ENCODE measurements at places on chromosomes 1 and 21.
A peak's percentile ranks its signal among the peaks of the same experiment; 100 is the strongest.

DNA sequence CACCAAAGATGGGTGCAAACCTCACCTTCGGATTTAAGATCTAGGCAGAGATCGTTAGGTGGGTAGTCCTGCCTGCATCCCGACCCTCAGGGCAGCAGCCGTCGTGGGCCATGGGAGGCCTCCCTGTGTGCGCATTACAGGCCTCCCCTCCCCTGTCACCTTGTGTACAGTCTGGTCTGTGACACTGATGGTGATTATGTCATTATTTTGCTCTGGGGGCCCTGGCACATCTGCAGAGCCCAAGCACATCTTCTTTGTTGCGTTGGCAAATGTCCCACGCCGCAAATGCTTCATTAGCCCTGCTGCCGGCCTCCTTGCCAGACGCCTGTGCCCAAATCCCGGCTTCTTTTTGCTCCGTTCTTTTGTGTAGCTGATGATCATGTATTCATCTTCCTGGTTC is 31.7 kb downstream of the PROX1 start:
- DNase-seq = no peak

- DNase-seq = no peak
Measured at GRCh38 chr1:245751726-245752470, 597.1 kb downstream of the KIF26B start.

DNA sequence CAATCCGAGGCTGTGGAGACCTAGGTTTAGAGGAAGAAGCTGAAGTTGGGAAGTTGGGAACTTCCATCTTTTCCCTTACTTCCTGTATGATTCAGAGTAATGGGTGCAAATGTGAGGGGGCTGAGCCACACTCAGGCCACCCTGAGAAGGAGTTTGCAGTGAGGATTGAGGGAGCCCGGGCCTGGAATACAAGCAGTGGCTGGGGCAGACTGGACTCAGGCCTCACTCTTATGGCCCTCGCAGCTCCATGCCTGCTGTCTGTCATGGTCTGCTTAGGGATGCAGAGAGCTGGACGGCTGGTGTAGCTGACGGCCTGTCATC is 73.7 kb upstream of the RAB4A start:
- no peak for DNase-seq

DNA sequence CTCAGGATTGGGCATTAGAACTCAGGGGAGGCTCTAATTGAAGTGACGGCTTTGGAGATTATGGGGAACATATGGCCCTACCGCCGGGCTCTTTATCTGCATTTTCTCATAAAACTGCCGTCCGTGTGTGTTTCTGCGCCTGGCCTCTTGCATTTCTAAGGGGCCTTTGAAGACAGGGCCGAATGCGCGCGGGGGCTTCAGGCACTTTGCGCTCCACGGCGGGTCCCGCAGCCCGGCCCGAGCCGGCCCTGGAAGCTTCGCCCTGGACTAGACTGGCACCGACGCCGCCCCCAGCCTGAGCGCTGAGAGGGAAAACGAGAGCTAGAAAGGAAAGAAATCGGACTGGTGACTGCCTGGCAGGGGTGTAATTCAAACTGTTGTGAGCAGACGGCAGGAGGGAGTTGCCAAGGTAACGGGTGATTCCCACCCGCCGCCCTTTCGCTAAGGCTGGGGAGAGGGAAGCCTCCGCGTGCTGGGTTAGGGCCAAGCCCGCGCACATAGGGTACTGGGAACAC is 120.7 kb downstream of the LMX1A start:
- DNase-seq = no peak

DNA sequence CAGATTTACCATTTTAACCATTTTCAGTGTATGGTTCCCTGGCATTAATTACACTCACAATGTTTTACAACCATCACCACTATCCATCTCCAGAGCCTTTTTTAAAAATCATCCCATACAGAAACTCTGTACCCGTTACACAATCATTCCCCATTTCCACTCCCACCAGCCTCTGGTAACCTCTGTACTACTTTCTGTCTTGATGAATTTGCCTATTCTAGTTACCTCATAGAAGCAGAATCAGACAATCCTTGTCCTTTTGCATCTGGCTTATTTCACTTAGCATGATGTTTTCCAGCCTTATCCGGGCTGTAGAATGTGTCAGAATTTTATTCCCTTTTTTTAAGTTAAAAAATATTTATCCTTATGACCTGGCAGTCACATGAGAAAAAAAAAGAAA is 33.0 kb downstream of the PGM1 start:
- DNase-seq = no peak

GRCh38 chr1:1062348-1063163 is 11.6 kb downstream of the RNF223 start:
- no peak for DNase-seq

DNA sequence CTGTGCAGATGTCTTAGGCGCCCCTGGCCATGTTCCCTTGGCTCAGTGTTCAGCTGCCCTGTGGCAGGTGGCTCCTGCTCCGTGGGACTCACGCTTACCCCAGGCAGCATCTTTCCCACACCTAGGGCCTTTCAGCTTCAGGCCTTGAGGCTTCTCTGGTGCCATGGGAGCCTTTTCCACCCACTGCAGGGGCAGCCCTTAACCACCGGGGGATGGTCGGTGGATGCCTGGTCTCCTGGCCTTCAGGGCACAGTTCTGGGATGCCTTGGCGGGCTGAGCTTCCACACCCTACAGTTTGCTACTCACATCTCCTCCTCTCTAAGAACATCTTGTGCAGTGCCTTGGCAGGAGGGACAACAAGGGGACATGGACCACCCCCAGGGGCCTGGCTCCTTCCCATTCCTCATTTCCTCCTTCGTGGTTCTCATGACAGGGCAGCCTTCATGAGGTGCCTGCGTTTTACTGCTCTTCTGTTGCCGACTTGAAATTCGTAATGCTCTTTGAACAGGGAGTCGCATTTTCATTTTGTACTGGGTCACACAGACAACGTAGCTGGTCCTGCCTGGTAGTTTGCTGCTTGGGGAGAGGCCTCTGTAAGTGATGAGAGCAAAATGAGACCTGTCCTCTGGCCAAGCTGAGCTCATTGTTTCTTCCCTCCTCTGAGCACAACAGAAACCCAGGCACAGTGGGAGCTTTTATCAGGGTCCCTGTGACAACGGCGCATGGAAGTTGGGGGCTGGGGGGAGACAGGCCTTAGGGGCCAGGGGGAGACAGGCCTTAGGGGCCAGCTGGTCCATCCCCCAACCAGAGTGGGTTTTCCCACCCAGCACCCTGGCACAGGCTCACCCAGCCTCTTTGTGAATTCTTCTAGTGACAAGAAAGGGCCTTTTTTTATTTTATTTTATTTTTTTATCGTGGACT is 62.0 kb upstream of the NEK2 start:
- peak; percentile 66 for DNase-seq

DNA sequence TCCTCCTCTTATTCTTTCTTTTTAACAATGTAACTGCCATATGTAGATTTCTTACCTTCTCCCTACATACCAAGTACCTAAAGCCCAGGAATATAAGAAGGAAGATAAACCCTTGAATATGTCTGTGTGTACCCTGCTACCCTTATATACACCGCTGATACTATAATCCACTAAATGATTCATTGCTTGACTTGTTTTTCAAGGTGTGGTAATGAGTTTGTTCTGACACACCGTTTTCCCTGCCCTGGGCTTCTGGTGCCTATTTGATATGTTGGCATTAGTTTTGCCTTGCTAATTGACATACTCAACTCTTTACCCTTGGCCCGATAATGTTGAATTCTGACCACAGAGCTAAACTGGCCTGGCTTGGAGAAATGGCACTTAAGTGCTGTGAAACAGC is 64.3 kb downstream of the IL23R start:
- DNase-seq = no peak

- no peak for DNase-seq
Measured at GRCh38 chr1:43651188-43651587, 1.2 kb downstream of the KDM4A start.

DNA sequence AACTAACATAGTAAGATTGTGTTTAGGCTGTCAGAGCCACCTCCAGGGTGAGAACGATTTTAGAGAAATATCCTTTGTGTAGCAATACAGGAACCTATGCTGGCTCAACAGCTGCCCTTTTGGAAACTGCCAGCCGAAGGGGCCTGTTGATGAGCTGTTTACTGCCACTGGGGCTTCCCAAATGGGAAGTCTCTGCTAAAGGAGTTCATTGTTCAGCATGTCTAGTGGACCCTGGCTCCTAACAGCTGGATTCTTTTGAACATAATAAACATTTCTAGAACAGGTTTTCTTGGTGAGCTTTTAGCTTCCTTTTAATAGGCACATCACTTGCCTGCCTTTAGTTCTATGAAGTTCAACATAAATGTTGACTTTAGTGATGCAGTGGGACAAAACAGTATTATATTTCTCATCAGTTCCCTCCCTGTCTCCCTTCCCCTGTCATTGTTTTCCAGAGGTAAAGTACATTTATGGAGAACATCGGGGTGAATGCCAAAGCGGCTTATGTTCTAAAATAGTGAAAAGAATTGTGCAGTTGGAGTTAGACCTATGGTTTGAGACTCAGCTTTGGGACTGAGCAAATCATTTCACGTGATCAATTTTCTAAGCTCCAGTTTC is 57.4 kb downstream of the UCK2 start:
- DNase-seq = peak; percentile 3

- no peak for DNase-seq
Measured at GRCh38 chr1:234562334-234562733, 47.6 kb downstream of the IRF2BP2 start.

GRCh38 chr1:118588566-118588965 is 399.6 kb downstream of the TBX15 start:
- no peak for DNase-seq

- DNase-seq = no peak
Measured at GRCh38 chr1:15243275-15244043, 3.6 kb upstream of the FHAD1 start.

DNA sequence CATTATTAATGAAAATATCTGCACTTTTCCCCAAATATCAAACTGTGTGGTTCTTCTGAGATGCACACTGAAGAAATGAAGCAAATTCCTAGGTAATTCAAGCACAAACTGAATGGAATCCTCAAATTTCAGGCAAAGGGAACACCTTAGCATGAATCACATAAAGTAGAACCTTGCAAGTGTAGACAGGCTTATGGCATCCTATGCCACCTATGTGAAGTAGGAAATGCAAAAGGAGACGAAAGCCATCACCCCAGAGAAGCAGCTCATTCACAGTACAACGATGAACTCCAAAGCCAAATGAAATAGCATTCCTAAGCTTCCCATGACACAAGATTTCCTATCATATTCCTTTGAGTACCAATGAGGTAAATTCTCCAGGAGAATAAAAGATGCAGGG is 461.2 kb upstream of the RUNX1 start:
- no peak for DNase-seq

GRCh38 chr1:152374451-152374850 is 14.6 kb upstream of the FLG2 start:
- DNase-seq = no peak

DNA sequence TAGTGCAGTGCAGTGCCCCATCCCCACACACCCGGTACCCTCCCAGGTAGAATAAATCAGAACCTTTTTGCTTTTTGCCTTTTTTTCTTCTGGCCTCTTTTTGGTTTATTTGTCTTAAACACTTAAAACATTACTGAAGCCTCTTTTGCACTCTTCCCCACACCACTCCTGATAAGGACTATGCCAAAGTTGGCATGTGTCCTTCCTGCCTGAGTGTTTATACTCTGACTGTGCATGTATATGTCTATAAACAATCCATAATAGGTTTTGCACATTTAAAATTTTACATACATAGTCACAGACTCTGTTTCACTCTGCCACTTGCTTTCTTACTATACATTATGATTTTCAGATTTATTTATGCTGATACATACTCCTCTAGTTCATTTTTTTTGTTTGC is 59.6 kb downstream of the BEND5 start:
- no peak for DNase-seq

DNA sequence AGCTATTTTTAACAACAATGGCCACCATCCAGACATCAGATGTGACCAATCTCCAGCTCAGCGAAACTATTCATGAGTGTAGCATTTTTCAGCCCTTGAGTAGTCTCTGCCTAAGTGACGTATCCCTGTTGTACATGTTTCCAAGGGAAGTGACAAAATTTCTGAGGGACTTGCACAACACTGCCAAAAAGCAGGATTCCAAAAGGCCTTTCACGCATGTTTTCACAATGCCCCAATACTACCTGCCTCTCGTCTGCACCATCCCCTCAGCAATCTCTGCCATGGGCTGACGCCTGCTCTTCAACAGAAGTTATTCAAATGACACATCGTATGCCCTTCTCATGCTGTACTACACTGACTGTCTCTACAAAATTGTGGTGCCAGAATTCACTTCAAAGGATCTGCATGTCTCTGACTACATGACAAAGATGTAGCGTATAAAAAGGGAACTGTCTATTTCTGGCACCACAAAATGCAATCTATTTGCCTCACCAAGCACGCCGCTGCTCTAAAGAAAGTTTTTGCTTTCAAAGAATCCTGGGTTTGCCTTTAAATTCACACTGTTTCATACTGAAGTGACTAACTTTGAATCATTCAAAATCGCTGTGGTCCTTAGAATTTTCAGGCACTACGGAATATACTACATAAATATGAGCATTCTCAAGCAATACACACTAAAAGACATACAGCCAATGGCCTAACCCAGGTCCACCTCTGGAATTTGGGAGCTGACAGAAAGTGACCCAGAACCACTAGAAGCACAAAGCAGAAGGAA is 32.9 kb downstream of the JAK1 start:
- no peak for DNase-seq

DNA sequence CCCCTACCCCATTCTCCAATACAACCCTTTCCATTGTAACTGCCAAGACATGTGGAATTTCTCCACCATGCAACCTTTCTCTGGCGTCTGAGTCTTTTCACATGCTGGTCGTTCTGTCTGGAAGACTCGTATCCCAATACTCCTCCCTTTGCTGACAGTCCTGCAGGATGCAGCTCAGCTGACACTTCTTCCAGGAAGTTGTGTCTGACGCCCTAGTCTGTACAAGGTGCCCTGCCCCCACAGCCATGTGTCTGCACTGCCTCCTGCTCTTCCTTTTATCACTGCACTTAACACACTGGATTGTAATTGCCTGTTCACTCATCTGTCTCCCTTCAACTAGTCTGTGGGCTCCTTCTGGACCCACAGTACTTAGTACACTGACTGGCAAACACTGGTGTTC is 188.0 kb downstream of the LMX1A start:
- no peak for DNase-seq

DNA sequence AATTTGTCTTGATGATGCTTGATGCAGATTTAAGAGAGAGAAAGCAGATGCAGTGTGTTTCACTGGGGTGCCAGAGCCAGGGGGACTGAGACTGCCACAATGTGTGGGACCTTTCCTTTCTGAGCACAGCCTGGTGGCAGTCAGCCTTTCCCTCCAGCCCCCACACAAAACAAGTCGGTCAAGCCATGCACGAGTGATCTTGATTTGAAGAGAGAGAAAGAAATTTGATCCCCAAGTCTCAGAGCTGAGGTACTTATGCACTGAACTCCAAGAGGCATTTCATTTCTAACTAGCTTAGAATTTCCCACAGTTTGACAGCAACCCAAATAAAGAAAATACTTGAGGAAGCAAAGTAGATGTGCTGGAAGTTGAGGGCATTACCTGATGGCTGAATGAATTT is 193.8 kb downstream of the ST6GALNAC3 start:
- no peak for DNase-seq

DNA sequence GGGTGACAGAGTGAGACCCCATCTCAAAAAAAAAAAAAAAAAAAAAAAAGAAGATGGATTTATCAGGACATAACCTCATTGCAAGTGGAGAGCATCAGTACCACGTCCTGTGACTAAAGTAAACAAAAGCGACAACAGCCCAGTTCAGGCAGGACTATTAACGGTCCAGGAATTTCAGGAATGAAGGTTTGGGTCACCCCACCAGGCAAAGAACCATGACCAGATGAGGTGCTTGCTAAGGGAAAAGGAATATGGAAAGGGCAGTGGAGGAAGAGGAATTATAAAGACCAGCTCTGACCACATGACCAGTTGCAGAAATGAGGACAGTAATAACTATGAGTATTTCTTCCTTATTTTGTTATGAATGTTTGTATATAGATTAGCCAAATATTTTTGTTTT is 35.4 kb upstream of the EIF4G3 start:
- DNase-seq = no peak
